ENCODE measurements at places on chromosomes 4 and X.

DNA sequence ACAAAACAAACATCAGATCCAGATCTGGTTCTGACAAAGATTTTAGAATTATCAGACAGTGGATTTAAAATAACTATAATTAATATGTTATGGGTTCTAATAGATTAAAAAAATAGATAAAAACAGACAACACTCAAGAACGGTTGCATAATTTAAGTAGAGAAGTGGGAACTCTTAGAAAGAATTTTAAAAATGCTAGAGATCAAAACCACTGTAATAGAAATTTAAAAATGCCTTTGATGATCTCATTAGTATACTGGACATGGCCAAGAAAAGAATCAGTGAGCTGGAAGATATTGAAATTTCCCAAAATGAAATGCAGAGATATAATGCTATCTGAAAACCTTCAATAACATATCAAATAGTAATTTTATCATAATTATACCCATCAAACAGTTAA lies 28.3 kb upstream of the DYNLT3 start:
- no peak for DNase-seq

DNA sequence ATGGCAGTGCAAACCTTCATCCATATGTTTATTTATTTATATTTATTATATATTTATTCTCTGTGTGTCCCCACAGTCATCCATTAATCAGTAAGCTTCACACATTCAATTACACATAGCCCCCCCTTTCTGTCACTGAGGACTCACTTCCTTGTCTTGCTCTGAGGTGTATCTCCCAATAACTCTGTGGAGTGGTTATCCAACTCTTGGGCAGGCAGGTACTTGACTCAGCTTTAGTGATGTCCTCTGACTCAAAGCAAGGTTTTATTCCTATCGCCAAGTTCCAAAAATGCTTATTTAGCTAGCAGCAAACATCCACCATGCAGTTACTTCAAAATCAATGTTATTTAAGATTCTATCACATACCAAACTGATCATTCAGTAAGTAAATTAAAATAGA lies 25.2 kb upstream of the NDP start:
- DNase-seq: no peak

DNA sequence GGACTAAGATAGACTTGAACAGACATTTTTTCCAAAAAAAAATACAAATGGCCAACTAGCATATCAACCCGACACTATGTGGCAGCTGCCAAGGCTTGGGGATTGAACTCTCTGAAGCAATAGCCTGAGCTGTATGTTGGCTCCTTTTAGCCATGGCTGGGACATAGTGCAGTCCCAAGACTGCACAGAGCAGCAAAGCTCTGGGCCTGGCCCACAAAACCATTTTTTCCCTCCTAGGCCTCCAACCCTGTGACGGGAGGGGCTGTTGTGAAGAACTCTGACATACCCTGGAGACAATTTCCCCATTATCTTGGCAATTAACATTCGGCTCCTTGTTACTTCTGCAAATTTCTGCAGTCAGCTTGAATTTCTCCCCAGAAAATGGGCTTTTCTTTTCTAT lies 50.1 kb downstream of the CISD2 start:
- no peak for DNase-seq

DNA sequence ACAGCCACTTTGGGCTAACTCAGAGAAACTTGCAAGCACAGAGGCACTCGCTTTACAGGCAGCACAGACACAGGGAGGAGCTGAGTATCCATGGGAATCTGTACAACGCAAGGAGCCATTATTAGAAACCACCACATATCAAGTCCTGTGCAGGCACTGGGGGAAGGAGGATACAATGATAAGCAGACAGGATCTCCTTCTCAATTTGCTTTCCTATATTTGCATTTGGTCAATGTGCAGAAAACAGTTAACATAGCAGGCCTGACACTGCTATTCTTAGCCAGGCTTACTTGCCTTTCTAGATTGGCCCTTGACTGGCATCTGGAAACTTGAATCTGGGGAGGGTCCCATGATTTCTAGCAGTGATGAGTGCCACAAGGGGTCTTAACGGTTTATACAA lies 65.8 kb downstream of the TEC start:
- DNase-seq: no peak

- DNase-seq: no peak
These were observed 25.0 kb downstream of the ASMTL start for GRCh38 chrX:1427756-1428155.

GRCh38 chr4:112311516-112311915 lies 14.3 kb downstream of the ALPK1 start:
- no peak for DNase-seq

- DNase-seq: no peak
These were observed 126.3 kb downstream of the ADAMTS3 start for GRCh38 chr4:72442715-72443114.

DNA sequence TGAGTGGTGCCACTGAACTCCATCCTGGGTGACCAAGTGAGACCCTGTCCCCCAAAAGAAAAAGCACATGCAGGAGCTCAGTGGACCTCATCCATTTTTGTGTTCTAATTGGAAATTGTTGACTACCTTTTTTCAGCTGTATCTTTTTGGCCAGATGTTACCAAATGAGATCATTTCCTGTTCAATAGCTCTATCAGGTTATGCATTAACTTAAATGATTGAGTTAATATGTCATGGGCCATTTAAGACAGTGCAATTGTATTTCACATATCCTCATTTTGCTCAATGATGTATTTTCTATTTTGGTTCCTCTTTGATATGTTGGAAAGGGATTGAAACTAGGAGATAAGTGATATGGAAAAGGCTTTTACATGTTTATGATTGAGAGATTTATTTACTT lies 26.2 kb upstream of the RHOH start:
- no peak for DNase-seq

- DNase-seq: no peak
These were observed 11.2 kb downstream of the DAPP1 start for GRCh38 chr4:99827857-99828256.

DNA sequence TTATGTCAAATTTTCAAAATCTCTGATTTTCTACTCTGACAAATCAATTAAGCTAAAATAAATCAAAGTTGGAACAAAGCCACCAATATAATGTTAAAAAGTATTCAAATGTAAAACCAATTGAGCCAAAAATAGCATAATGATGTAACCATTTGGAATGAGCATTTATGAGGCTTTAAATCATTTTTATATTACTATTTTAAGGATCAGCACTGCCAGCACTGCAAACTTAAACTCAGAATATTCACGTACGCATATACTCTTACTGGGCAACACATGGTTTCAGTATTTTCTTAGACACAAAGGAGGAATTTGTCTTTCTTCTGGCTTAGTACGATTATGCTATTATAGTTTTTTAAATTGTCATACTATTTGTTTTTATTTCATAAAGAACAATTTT lies 52.2 kb downstream of the AFAP1 start:
- DNase-seq: no peak

DNA sequence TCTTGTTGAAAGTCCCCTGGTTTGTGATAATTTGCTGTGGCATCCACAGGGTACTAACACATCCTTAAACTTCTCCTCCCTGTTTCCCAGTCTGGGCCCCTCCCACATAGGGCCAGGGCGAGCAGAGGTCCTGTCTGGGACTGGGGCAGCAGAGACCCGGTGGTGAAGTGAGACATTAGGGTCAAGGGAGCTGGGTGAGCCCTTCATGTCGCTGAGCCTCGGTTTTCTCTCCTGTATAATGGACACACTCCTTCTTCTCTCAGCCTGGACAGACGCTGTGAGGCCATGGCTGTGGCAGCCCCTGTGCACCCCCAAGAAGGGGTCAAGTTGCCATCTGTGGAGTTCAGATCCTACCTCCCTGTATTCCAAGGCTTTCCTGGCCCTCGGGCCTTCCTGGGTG lies 33.0 kb upstream of the HMX1 start:
- no peak for DNase-seq

DNA sequence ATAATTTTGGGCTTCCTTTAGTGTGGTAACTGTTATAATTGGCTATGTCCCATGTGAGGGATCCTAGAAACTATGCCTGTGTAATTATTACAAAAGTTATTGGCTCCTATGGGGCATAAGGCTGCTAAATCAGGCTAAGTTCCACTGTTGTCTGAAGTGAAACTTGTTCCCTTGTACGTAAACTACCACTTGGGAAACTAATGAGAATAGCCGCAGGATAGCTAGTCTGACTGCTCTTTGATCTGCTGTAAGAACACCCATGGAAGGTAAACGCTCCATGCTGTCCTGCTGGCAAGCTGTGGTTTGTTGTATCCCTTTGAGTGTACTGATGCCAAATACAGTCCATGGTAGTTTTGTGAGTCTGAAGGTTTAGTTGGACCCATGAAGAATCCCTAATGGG lies 9.3 kb upstream of the MAOA start:
- DNase-seq: no peak

- DNase-seq: no peak
These were observed 36.3 kb downstream of the ANXA10 start for GRCh38 chr4:168128601-168129000.

DNA sequence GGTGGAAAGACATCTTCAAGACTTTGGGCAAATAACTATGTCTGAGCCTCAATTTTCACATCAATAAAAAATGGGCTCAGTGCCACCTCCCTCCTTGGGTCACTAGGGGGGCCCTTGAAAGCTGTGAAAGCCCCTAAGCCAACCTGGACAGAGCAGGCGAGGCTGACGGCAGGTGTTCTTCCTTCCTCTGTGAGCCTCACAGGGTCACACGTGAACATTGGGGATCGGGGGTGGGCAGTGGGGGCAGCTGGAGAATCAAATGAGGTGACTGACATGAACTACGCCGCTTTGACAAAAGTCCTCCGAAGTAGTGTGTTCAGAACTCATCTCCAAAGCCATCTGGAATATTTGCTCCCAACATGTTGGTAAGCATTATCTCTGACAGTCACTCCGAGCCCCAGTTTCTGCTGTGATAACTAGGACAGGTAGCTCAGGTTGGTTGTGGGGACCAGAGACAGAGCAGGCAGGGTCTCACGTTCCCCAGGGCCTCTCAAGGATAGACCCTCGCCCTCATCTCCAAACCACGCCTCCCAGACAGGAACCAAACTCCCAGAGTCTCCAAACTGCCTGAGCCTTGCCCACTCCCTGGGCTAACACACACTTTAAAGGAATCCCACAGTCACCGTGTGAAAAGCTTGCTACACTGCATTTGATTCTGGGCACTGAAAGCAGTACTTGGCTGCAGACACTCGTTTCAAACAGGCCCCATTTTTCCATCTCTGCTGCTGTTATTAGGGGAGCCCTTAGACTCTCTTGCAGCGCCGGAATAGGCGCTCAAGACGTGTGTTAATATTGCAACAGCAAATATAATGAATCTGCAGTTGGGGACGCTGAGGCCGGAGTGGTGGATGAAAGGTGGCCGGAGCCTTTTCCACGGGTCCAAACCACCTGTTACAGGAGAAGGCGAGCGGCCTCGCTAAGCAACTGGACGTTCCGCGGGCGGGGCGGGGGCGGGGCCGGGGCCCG lies 717 bp upstream of the WFS1 start:
- DNase-seq: no peak

DNA sequence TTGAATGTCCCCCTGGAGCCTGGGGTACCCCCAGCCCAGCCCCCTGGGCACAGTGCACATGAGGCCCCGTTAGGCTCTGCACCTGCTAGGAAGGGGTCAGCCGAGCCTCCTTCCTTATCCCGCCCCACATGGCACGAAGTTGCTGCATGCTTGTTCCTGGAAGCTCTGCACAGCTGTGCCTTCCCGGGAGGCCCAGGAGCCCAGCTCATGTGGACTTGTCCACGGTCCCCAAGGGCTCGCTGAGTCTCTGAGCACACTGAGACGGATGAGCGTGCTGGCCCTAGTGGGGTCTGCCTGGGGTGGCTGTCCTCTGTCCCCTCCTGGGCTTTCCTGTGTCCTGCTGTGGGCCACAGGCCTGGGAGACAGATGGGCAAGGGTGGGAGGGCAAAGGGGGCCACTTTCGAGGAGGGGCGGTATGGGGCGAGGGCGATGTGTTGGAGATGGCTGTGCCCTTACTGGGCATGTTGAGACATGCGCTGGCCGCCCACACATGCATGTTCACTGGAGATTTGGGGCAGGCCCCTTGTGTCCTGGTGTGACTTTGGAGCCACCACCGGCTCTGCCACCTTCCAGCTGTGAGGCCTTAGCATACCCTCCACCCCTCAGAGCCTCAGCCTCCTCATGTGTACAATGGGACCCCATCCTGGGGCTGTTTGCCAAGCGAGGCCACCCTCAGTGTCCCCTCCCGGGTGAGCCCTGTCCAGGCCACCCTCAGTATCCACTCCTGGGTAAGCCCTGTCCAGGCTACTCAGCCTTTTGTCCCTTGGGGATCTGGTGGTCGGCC lies 237.6 kb downstream of the AFAP1 start:
- DNase-seq: no peak

DNA sequence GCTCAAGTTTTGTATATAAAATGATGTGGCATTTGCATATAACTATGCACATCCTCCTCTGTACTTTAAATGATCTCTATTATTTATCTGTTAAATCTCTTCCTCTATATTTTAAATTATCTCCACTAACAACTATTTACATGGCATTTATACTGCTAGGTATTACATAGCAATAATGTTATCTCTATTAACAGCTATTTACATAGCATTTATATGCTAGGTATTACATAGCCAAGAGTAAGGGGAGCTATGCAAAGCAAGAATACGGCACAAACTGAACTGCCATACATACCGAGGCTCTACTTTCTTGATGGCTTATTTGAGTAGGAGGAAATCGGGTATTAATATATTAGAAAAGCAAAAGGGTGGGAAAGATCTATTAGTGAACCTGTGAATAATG lies 12.7 kb downstream of the RPS6KA6 start:
- DNase-seq: no peak

- no peak for DNase-seq
These were observed 321.3 kb downstream of the TMA16 start for GRCh38 chr4:163815776-163816175.

GRCh38 chrX:47706575-47706974 lies 47.6 kb upstream of the UXT start:
- DNase-seq: no peak

DNA sequence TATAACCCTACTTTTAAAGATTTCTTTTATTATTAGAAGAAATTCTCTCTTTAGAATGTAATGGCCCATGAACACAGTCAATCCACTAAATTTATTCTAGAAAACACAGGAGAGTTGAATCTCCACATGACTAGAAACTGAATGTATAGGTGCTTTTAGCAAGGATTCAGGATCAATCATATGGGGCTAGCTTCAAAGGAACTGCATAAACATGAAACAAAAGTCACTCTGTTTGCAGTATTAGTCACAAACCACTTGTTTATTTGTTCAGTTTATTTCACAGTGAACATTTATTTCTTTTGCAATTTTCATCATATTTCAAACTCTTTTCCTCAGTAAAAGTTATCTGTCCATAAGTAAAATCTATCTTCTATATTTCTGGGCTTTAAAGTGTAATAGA lies 1604.6 kb downstream of the PCDH18 start:
- no peak for DNase-seq

- DNase-seq: no peak
These were observed 31.9 kb downstream of the CDKL2 start for GRCh38 chr4:75598390-75598789.

DNA sequence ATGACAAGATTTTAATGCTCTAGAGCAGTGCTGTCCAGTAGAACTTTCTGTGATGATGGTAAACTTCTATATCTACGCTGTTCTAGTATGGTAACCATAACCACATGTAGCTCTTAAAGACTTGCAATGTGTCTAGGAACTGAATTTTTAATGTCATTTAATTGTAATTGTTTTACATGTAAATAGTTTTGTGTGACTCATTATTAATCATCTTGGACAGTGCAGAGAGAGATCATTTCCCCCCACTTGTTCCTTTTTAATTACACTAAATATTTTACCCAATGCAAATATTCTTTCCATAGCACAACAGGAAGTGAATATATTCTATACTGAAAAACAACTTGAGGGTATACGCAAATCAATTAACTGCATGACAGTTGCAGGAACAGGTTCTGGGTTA lies 5.8 kb downstream of the ATG4A start:
- no peak for DNase-seq

GRCh38 chrX:153495903-153496589 lies 1.3 kb downstream of the BGN start:
- DNase-seq: no peak

Data from stimulated activated CD8-positive, alpha-beta memory T cell treated with anti-CD3 and anti-CD28 coated beads, Interleukin-12 subunit alpha, Interleukin-12 subunit beta, amount 100 ng/mL, for 1 hour (primary cell).